Activated B cell treated with CpG ODN at 0.5 μM for 24 hours (primary cell): ENCODE measurements at places on chromosomes 1 and 21. TPM values are rescaled to one million over a fixed set of nuclear protein-coding genes. Genes with fewer than 3 reads are reported as not detected.

The RABIF gene
- 10.7 and 13.2 TPM in 2 replicates for total RNA-seq

The TSSK3 gene
- total RNA-seq, result 3.5 and 6.1 TPM in 2 replicates

- no peak for DNase-seq
These were observed 119.2 kb downstream of the ITSN1 start for GRCh38 chr21:33761441-33762036.

GRCh38 chr1:102529446-102529845 lies 532.7 kb upstream of the OLFM3 start:
- no peak for DNase-seq

- DNase-seq, result no peak
These were observed 779.6 kb upstream of the ADGRL2 start for GRCh38 chr1:81021134-81021533.
